Omental fat pad (tissue), 4 donors: ENCODE measurements at places on chromosomes 7 and 10. TPM values are rescaled to one million over a fixed set of nuclear protein-coding genes. Genes with fewer than 3 reads are reported as not detected.

GRCh38 chr7:73779517-73779916 is 9.4 kb upstream of the CLDN3 start:
- DNase-seq = no peak

- no peak for DNase-seq
These were observed 4.6 kb upstream of the LBX1 start for GRCh38 chr10:101233863-101234262.

DNA sequence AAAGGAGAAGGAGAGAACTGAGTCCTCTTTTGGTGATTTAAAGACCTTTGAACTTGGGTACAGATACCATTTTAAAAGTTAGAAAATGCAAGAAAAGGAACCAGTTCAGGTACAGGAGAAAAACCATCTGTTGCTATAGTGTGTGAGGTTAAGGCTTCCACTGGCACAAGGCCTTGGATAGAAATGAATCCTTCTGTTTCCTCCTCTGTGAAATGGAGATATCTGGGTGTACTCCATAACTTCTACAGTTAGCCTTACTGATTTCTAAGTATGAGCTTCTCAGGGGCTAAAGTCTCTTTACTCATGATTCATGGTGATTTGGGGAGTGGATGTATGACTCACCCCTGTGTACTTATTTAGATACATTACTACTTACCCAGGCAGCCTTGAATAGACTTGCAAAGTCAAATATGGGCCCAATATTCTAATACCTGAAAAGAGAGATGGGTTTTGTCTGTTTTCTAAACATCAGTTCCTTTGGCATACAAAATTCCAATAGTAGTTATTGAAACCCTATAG is 117.2 kb upstream of the ADO start:
- DNase-seq = no peak

ITPRID1 gene
- total RNA-seq = not detected

MTPN gene
- 102 TPM for total RNA-seq

- DNase-seq = no peak
These were observed 170.4 kb upstream of the NRG3 start for GRCh38 chr10:81704596-81704995.
